ENCODE measurements at places on chromosomes 11 and 22.

GRCh38 chr11:105969756-105970155 is 52.3 kb downstream of the MSANTD4 start:
- no peak for DNase-seq

GRCh38 chr22:39220890-39221850 is 23.6 kb downstream of the PDGFB start:
- DNase-seq, result no peak

DNA sequence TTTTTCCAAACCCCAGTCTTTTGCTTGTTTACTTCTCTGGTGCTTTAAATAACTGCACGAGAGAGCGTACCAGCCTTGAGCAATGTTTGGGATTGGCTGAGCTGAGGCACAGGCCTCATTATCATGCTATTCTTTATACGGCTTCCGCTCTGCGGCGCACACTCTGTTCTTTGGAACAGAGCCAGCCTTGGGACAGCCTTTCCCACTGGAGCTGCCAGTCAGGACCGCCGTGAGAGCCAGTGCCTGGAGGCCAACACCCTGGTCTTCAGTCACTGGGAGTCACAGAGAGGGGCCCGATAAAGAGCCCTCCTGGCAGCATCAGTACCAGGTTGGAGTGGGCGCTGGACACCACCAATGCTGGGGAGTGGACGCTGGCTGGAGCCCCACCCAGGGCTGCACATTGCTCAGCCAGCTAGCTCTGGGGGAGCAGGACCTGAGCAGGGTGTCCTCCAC is 125.6 kb downstream of the BCR start:
- no peak for DNase-seq

DNA sequence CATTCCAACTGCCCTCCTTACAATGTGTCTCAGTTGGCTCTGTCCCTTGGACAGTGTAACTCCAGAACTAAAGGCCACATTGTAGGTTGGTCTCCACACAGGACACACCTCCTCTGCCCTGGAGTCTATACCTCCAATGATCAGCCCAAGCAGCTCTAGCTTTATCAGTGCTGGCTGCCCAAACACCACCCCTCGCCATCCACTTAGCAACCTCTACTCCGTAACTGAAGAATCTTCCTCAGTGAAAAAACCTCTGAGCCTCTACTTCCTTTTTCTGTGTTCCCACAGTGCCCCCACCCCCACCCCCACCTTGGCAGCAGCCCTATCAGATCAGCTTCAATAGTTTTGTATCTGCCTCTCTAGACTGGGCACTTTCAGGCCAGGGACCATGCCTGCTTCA is 33.4 kb downstream of the SERPINH1 start:
- DNase-seq, result no peak

GRCh38 chr11:69005631-69006368 is 7.2 kb downstream of the MRGPRF start:
- no peak for DNase-seq

GRCh38 chr11:7657306-7658025 is 15.8 kb downstream of the CYB5R2 start:
- no peak for DNase-seq

DNA sequence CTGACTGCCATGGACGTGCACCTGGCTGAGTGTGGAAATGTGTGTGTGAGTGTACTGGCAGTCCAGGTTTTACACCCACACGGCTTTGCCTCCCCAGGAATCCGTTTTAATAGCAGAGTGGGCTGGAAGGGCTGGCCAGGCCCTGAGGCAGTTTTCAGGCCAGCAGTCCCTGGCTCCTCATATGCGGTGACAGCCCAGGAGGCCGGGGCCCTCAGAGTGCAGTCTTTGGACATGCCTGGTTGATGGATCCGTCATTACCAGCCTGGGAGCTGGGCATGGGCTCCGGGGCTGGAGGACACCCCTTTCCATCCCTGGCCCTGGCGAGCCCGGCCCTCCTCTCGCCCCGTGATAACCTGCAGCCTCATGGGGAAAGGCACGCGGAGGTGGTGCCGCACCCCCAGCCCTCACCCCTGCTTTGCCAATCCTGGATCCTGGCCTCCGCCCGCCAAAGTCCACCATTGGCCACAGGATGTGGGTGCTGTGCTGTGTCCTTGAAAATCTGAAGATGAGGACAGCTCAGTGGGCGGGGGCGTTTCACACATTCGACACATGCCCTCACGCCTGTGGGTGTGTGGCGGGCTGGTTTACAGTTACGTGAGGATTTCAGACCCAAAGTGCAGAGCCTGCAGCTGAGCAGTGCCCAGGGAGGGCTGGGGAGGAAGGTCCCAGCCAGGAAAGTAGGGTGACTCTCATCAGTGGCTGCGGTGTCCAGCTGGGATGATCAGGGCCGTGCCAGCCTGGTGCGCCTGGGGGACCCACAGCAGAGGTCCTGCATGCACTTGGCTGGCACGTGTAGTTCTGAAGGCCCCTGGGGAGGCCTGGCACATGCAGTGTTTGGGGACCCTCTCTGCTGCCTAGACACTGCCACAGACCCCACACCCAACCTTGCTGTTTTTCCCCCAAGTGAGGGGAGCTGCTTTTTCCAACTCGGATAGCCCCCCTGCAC is 55.1 kb downstream of the RTN4R start:
- no peak for DNase-seq
